ENCODE measurements at places on chromosomes 3 and 15.

GRCh38 chr3:107904536-107905066, 186.2 kb downstream of the CD47 start:
- no peak for DNase-seq

GRCh38 chr3:42036483-42036823, 54.7 kb upstream of the TRAK1 start:
- no peak for DNase-seq

- no peak for DNase-seq
Observed at GRCh38 chr15:34456658-34457057, 19.1 kb upstream of the GOLGA8A start.

DNA sequence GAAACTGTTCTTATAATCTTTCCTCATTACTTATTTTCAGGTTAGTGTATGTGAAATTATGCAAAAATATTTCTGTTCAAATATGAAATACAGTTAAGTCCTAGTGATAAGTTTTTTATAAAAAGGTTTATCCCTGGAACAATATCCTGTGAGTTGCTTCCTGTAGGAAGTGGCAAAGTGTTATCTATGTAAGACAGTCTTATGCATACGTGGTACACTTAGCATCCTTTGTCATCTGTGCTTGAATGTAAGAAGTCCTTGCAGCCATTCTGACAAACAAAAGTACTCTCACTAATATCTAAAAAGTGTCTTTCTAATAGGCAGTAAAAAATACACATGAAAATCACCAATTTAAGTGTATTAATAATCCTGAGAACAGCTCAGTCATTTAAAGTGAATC, 372.5 kb upstream of the BCHE start:
- no peak for DNase-seq

DNA sequence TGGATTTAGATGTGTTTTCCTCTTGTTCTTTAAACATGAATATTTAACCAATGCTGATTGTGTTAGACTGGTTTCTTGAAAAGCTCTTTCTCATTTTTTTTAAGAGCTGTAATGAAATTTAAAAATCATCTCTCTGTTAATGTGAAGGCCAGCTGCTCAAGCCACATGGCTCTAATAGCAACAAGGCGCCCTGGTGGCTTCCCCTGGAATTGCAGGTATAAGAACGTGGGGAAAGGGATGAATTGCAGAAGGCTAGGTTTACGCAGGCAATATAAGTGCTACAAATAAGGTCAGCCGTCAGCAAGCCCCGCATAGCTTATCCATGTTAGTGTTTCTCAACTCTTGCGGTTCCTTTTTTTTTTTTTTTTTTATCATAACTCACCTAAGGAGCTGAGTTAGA, 108.5 kb downstream of the SAMMSON start:
- no peak for DNase-seq
